Fibroblast of skin of right biceps (primary cell): ENCODE measurements at places on chromosomes 2 and 18.

GRCh38 chr2:190571686-190572085, 37.2 kb upstream of the NEMP2 start:
- no peak for DNase-seq

- no peak for DNase-seq
These were observed 73.8 kb downstream of the SCN2A start for GRCh38 chr2:165312999-165313398.

- peak; percentile 81 for DNase-seq
These were observed 2.2 kb downstream of the SH2D6 start for GRCh38 chr2:85420536-85421259.

DNA sequence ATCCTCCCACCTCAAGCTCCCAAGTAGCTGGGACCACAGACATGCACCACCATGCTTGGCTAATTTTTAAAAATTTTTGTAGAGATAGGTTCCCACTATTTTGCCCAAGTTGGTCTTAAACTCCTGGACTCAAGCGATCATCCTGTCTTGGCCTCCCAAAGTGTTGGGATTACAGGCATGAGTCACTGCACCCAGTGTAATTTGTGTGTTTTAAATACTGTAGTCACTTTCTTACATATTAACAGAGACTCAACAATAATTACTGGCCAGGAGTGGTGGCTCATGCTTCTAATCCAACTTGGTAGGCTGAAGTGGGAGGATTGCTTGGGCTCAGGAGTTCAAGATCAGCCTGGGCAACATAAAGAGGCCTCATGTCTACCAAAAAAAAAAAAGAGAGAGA, 293.0 kb downstream of the RDH14 start:
- no peak for DNase-seq

DNA sequence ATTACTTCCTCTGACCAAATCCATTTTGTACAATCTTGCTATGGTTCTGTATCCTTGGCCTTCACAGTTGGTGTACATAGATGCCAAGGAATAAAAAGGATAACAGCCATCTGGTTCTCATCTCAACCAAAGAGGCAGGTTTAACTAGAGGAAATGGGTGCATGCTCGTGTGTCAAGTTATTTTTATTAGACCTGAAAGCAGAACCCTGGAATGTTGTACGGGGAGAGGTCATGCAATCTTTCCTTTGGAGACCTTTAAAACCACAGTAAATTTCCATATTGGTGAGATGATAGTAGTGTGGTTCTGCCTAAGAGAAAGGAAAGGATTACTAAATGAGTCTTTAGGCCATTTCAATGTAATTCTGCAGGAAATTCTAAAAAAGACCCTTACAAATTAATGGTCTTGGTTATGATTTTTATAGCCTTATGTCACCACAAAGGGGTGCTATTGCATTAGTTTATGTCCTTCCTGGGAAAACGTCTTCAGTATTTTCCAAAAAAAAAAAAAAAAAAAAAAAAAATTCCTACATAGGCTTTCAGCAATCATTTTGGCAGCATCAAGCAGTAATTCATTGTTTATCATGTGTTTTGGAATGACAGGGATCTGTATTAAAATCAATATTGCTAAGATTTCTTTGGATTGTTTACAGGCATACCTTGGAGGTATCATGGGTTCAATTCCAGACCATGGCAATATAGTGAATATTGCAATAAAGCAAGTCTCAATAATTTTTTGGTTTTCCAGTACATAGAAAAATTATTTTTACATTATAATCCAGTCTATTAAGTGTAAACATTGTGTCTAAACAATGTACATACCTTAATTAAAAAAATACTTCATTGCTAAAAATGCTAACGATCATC, 270.8 kb downstream of the NYAP2 start:
- DNase-seq, result peak; percentile 52

DNA sequence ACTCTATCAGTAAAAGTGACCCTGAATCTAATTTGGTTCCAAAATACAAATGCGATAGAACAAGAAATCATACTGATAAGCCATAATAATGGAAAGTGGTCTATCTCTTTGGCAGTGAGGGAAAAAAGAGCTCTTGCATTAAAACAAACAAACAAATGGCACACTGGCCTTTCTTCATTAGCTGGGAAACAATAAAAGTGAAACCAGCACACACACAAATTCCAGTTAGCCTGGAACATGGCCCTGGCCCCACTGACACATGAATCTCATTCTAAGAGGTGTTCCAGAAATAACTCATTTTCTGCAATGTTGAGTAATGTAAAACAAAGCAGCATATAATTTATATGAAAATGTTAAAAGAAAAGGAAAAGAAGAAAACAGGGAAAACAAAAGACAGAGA, 79.3 kb upstream of the TGFA start:
- no peak for DNase-seq

GRCh38 chr2:121356058-121356640, 71.1 kb upstream of the TFCP2L1 start:
- peak; percentile 53 for DNase-seq

DNA sequence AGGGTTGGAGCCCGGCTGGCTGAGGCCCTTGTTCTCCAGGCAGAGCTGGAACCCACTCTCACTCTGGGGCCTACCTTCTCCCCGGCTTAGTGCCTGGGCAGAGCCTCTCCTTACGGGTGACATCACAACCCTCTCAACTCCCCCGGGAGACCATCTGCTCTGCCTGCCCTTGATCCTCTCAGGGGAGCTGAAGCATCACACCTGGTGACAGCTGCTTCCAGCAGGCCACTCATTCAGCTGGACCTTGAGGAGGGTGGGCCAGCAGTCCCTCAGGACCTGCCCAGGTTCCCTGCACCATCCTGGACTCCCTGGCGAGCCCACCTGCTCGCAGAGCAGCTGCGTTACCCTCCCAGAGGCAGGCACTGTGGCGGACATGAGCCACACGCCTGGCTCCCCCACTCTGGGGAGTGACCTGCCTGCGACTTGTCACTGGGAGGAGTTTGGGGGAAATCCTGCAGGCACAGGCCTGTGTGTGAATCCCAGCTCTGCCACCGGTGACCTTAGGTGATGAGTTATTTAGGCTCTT, 13.1 kb downstream of the HS6ST1 start:
- DNase-seq, result no peak

- no peak for DNase-seq
These were observed 330.6 kb upstream of the SKOR2 start for GRCh38 chr18:47582093-47582492.

GRCh38 chr18:5295231-5295920, at the start of gene ZBTB14:
Gene ZBTB14, minus strand, starts transcription at chr18:5295726. Its CDS starts 2,480 bp downstream, at chr18:5293246.
- DNase-seq, result peak; percentile 75

GRCh38 chr18:56382541-56382940, 255.9 kb downstream of the TXNL1 start:
- DNase-seq, result no peak

GRCh38 chr18:35141567-35142274, 99.1 kb upstream of the ZNF397 start:
- no peak for DNase-seq

GRCh38 chr2:38494394-38494793, 108.3 kb downstream of the HNRNPLL start:
- no peak for DNase-seq
